Lower leg skin (tissue), 4 donors: ENCODE measurements at places on chromosomes 7 and 10.

DNA sequence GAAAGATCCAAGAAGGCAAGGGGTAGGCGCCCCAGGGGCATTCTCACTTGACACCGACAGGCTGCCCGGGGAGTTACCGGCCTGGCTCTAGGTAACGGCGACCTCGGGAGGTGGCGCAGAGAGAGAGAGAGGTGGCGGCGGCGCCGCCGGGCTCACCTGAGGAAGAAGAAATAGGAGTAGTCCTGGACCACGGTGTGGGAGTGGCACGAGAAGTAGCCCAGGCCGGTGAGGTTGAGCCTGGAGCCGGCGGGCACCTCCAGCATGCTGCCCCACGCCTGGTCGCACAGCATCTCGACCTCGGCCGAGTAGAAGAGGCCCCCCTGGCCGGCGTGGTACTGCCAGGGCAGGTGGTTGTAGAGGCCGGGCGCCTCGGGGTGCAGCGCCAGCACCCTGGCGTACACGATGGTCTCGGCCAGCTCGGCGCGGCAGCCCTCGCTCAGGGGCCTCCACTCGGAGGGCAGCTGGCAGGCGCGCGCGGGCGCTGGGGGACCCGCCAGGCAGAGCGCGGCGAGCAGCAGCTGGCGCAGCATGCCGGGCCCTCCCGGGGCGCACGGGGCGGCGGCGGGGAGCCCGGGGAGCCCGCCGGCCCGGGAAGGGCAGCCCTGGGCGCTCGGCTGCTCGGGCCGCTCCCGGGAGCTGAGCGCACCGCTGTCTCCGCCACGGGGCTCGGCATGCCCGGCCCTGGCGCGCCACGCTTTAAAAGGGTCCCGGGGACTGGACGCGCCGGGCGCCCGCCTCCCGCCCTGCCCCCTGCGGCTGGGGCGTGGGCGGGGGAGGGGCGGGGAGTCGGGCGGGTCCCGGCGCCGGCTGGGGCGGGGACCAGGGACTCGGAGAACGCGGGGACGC lies at the start of gene CCDC3:
CCDC3 (minus strand) TSS at position 673 of the 846 bp plus-strand sequence; CDS start at position 530, 143 bp downstream.
- DNase-seq, result no peak

GRCh38 chr7:47611045-47611511 lies 29.2 kb upstream of the TNS3 start:
- DNase-seq, result no peak

- DNase-seq, result no peak
Observed at GRCh38 chr7:20351901-20352300, 21.2 kb downstream of the ITGB8 start.

DNA sequence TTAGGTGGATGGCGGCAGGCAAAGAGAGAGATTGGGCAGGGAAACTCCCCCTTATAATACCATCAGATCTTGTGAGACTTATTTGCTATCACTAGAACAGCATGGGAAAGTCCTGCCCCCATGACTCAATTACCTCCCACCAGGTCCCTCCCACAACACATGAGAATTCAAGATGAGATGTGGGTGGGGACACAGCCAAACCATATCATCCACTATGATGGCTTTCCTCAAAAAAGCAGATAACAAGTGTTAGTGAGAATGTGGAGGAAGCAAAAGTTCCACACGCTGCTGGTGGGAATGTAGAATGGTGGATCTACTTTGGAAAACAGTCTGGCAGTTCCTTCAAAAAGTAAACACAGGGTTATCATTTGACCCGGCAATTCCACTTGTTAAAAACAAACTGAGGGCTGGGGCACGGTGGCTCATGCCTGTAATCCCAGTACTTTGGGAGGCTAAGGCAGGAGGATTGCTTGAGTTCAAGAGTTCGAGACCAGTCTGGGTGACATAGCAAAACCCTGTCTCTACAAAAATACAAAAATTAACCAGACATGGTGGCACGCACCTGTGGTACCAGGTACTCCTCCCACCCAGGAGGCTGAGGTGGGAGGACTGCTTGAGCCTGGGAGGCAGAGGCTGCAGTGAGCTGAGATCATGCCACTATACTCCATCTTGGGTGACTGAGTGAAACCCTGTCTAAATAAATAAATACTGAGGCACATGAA lies 161.4 kb upstream of the EEPD1 start:
- no peak for DNase-seq

- no peak for DNase-seq
Observed at GRCh38 chr10:128419466-128420019, 293.3 kb upstream of the MKI67 start.

DNA sequence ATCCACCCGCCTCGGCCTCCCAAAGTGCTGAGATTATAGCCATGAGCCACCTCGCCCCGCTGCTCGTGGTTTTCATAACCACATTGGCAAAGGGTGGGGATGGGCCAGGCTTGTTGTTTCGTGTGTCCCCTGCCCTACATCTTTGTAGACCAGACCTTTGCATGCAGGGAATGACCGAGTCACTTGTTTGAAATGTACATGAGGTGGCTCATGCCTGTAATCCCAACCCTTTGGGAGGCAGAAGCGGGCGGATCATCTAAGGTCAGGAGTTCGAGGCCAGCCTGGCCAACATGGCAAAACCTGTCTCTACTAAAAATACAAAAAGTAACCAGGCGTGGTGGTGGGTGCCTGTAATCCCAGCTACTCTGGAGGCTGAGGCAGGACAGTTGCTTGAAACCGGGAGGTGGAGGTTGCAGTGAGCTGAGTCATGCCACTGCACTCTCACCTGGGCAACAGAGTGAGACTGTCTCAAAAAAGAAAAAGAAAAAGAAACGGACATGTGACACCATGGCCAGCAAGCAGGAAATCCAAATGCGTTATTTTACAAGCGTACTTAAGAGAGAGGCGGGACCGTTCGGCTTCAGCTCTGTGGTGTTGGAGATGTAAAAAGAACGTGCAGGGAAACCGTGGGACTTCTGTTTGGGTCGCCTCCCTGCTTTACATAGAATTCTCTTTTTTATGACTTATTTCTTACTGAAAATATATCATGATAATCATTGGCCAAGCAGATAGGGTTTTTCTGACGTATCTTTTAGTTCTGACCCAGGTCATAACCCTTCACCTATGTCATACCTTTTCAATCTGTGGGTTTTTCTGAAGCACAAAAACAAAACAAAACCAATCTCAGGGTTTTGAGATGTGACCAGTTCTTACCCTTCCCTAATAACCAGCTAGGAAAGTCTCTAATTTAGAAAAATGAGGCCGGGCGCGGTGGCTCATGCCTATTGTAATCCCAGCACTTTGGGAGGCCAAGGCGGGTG lies 45.1 kb downstream of the WIPI2 start:
- no peak for DNase-seq

- DNase-seq, result no peak
Observed at GRCh38 chr7:98872328-98872924, 2.6 kb upstream of the TMEM130 start.
